Uterus (tissue), 4 donors: ENCODE measurements at places on chromosomes 1 and 21.

DNA sequence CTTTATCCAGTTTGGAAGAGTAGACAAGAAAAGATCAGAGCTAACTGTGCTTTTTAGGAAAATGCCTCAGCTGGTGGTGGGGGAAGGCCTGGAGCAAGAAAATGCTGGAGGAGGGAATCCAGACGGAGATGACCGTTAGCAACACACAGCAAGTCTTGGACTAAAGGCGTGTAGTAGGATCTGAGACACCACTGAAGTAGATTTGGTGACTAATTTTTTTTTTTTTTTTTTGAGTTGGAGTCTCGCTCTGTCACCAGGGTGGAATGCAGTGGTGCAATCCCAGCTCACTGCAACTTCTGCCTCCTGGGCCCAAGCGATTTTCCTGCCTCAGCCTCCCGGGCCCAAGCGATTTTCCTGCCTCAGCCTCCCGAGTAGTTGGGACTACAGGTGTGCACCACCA is 41.2 kb downstream of the LPAR3 start:
- H3K4me1 ChIP-seq: no peaks in the 10 kb centered on the region
- H3K27ac ChIP-seq: no peak overlapping the region
- no peaks in the 10 kb centered on the region for H3K36me3 ChIP-seq
- H3K27me3 ChIP-seq: no peaks in the 10 kb centered on the region
- no peak for DNase-seq

GRCh38 chr1:50156241-50157010 is 47.7 kb downstream of the ELAVL4 start:
- no peak overlapping the region for H3K4me3 ChIP-seq
- no peaks in the 10 kb centered on the region for H3K27me3 ChIP-seq

DNA sequence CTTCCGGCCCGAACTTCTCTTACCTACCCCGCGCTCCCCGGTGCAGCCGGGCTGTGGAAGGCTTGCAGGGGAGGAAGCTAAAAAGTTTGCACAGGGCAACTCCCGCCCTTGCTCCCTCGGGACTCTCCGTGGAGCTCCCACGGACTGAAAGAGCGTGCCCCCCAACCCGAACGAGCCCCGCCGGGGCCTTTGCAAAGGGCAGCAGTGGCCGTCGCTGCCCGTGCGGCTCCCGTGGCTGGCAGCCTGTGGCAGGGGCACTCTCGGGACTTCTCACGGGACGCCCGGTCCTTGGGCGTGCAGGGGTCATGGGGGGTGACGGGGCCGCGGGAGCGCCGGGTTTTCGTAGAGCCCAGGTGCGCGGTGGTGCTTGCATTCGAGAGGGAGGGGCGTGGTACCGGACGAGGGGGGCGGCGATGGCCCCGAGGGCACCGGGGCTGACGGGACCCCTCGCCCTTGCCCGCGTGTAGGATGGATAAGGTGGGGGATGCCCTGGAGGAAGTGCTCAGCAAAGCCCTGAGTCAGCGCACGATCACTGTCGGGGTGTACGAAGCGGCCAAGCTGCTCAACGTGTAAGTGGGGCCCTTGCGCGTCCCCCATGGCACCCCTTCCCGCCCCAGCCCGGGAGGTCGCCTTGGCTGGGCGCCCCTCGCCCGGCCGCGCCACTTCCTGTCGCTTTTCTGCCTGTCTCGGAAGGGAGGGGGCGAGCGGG is 711 bp downstream of the GADD45A start:
- peak overlapping the region; percentile 60 for H3K4me3 ChIP-seq
- no peaks in the 10 kb centered on the region for H3K27me3 ChIP-seq
- peak; percentile 55 for DNase-seq
- no peaks in the 10 kb centered on the region for H3K4me1 ChIP-seq

DNA sequence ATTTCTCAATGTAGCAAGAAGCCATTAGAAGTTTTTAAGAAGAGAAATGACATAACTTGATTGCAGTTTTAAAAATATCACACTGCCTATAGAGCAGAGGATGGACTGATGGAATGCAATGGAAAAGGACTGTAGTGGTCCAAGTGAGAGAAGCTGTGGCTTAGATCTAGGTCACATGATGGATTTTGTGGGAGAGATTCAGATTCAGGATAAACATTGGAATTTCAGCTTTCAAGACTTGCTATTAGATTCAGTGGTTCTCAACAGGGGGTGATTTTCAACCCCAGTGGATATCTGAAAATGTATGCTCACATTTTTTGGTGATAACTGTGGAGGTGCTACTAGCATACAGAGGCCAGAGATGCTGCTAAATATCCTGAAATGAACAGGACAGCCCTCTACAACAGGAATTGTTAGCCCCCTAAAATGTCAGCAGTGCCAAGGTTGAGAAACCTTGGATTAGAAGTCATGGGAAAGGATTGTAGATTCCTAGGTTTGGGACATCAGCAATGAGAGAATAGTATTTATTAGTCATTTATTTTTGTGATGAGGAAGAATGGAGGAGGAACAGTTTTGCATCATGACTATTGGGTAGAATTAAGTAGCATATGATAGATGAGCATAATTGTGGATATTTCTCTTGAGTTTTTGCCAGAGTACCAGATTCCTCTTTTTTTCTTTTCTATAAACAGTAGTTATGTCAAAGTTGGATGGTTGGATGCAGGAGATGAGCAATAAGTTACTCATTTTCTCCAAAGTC is 30.1 kb upstream of the KCNK2 start:
- H3K36me3 ChIP-seq: no peaks in the 10 kb centered on the region
- no peak for DNase-seq
- H3K4me3 ChIP-seq: no peak overlapping the region
- no peak overlapping the region for H3K27ac ChIP-seq

DNA sequence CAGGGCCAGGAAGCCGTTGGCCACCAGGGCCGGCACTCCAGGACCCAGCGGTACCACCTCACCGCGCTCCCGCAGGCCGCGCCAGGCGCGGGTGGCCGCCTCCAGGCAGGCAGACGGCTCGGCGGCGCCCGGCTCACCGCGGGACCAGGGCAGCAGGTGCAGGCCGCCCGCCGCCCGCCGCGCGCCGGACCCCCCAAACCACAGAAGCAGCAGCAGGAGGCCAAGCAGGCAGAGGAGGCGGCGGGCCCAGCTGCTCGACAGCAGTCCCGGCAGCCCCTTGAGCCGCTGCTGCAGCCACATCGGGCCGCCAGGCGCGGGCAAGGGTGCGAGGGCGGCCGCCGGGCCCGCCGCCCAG is 312 bp downstream of the KIAA2013 start:
- no peaks in the 10 kb centered on the region for H3K27me3 ChIP-seq
- no peaks in the 10 kb centered on the region for H3K4me1 ChIP-seq
- peak overlapping the region; percentile 82 for H3K27ac ChIP-seq
- peak overlapping the region; percentile 62 for H3K4me3 ChIP-seq

GRCh38 chr1:206022766-206023165 is 929 bp downstream of the CTSE start:
- no peak overlapping the region for H3K4me3 ChIP-seq
- H3K4me1 ChIP-seq: no peaks in the 10 kb centered on the region
- no peaks in the 10 kb centered on the region for H3K27me3 ChIP-seq
- H3K36me3 ChIP-seq: no peaks in the 10 kb centered on the region
- no peak overlapping the region for H3K27ac ChIP-seq

DNA sequence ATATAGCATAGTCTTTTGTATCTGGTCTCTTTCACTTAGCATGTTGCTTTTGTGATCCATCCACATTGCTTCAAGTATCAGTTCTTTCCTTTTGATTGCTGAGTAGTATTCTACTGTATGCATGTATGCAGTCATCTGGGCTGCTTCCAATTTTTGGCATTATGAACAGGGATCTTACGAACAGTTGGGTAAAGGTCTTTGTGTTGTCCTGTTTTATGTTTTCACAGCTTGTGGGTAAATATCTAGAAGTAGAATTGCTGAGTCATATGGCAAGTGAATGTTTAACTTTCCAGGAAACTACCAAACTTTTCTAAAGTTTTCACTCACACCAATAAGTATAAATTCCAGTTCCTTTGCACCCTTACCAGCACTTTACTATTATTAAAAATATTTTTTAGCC is 60.9 kb downstream of the LHX4 start:
- no peak overlapping the region for H3K27ac ChIP-seq
- H3K4me1 ChIP-seq: no peaks in the 10 kb centered on the region
- no peaks in the 10 kb centered on the region for H3K36me3 ChIP-seq
- no peaks in the 10 kb centered on the region for H3K27me3 ChIP-seq
- no peak overlapping the region for H3K4me3 ChIP-seq

DNA sequence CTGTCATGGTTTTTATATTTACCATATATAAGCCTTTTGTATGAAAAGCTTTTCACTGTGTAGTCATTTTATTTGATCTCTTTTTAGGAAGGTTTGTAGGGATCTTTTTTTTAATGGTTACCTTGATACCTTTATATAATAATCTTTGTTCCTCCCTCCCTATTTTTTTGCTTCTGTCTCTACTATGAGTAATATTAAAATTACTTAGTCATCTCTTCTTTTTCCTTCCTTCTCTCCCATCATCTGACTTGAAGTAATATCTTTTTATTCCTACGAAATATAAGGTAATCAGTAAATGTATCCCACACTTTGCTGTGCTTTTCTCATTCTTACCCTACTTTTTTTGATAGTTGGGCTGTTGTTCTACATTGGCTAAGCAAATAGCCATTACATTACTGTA is 161.4 kb downstream of the MAGI3 start:
- no peak for DNase-seq
- H3K36me3 ChIP-seq: no peaks in the 10 kb centered on the region
- H3K27me3 ChIP-seq: no peaks in the 10 kb centered on the region
- H3K4me3 ChIP-seq: no peak overlapping the region
- H3K27ac ChIP-seq: no peak overlapping the region
- no peaks in the 10 kb centered on the region for H3K4me1 ChIP-seq

- H3K27ac ChIP-seq: no peak overlapping the region
- H3K4me3 ChIP-seq: no peak overlapping the region
- no peaks in the 10 kb centered on the region for H3K27me3 ChIP-seq
- H3K4me1 ChIP-seq: no peaks in the 10 kb centered on the region
- H3K36me3 ChIP-seq: no peaks in the 10 kb centered on the region
- DNase-seq: no peak
Observed at GRCh38 chr1:53498555-53499131, 39.4 kb downstream of the DMRTB1 start.

DNA sequence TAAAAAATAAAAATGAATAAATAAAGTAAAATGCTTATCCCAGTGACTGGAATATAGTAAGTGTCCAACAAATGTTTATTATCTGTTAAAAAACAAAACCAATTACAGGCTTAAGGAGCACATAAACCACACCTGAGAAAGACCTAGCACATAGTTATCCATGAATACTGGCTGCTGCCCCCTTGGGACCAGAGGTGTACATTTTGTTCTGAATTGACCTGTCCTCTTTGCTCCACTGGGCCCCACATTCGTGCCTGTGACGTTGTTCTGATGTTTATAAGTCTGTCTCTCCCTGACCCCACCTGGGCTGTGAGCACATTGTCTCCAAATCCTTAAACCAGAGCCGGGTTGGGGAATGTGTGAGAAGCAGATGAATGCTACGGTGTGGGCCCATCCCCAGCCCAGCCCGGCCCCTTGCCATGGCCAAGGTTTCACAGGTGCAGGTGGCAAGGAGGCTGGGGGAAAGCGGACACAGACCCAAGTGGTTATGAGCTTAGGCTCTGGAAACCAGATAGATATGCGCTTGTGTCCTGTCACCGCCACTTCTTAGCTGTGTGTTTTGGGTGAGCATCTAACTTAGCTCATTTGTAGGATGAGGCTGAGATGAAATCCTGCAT is 29.1 kb downstream of the OPRD1 start:
- no peaks in the 10 kb centered on the region for H3K27me3 ChIP-seq
- no peak overlapping the region for H3K27ac ChIP-seq
- no peaks in the 10 kb centered on the region for H3K4me1 ChIP-seq
- DNase-seq: no peak
- H3K4me3 ChIP-seq: no peak overlapping the region
- no peaks in the 10 kb centered on the region for H3K36me3 ChIP-seq

DNA sequence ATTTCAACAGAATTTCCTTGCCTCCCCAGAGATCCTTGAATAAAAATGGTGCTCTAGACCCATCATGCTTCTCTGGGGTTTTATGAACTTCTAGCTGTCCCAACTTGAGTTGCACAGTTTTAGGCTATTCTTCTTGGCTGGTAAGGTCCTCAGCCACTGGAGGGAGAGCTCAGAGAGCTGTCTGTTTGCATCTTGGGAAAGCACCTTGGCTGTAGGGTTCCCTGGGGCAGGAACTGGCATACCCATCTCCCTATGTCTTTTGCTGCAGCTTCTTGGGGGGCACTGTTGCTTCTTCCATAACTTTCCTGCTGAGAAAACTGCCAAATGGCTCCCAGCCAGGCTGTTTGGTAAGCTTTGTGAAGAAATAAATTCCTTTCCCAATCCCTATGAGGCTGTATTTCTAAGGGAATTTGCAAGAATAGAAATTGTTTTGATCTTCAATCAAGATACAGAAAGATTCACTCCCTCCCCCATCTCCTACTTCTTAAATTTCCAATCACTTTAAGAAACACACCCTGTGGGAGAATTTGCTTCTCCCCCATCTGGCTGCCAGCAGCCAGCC is 8.2 kb upstream of the FMOD start:
- no peak overlapping the region for H3K4me3 ChIP-seq
- H3K4me1 ChIP-seq: peaks cover 4% of the 10 kb centered on the region
- H3K27me3 ChIP-seq: no peaks in the 10 kb centered on the region
- H3K27ac ChIP-seq: no peak overlapping the region
- no peaks in the 10 kb centered on the region for H3K36me3 ChIP-seq
- DNase-seq: peak; percentile 80

GRCh38 chr1:180586671-180587155 is 27.9 kb downstream of the OVAAL start:
- H3K4me3 ChIP-seq: no peak overlapping the region
- no peak for DNase-seq
- H3K27ac ChIP-seq: no peak overlapping the region
- no peaks in the 10 kb centered on the region for H3K36me3 ChIP-seq
- H3K4me1 ChIP-seq: no peaks in the 10 kb centered on the region
- H3K27me3 ChIP-seq: no peaks in the 10 kb centered on the region

GRCh38 chr21:27033471-27033870 is 66.6 kb upstream of the ADAMTS5 start:
- H3K27ac ChIP-seq: no peak overlapping the region
- H3K36me3 ChIP-seq: no peaks in the 10 kb centered on the region
- no peak for DNase-seq
- H3K4me1 ChIP-seq: no peaks in the 10 kb centered on the region
- no peak overlapping the region for H3K4me3 ChIP-seq

GRCh38 chr1:68270951-68271350 is 38.6 kb upstream of the WLS start:
- H3K27me3 ChIP-seq: no peaks in the 10 kb centered on the region
- H3K36me3 ChIP-seq: no peaks in the 10 kb centered on the region
- DNase-seq: no peak
- H3K27ac ChIP-seq: no peak overlapping the region
- H3K4me3 ChIP-seq: no peak overlapping the region
- H3K4me1 ChIP-seq: no peaks in the 10 kb centered on the region
